ENCODE measurements at places on chromosomes 2 and 18.
A peak's percentile ranks its signal among the peaks of the same experiment; 100 is the strongest.

DNA sequence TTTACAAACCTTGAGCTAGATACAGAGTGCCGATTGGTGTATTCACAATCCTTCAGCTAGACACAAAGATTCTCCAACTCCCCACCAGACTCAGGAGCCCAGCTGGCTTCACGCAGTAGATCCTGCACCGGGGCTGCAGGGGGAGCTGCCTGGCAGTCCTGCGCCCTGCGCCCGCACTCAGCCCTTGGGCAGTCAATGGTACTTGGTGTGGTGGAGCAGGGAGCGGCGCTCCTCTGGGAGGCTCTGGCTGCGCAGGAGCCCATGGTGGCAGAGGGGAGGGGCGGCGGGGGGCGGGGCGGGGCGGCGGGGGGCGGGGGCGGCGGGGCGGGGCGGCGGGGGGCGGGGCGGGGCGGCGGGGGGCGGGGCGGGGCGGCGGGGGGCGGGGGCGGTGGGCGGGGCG, 923.4 kb downstream of the SOCS6 start:
- no peak for DNase-seq

GRCh38 chr2:64793701-64794100, 140.0 kb upstream of the SERTAD2 start:
- no peak for DNase-seq

DNA sequence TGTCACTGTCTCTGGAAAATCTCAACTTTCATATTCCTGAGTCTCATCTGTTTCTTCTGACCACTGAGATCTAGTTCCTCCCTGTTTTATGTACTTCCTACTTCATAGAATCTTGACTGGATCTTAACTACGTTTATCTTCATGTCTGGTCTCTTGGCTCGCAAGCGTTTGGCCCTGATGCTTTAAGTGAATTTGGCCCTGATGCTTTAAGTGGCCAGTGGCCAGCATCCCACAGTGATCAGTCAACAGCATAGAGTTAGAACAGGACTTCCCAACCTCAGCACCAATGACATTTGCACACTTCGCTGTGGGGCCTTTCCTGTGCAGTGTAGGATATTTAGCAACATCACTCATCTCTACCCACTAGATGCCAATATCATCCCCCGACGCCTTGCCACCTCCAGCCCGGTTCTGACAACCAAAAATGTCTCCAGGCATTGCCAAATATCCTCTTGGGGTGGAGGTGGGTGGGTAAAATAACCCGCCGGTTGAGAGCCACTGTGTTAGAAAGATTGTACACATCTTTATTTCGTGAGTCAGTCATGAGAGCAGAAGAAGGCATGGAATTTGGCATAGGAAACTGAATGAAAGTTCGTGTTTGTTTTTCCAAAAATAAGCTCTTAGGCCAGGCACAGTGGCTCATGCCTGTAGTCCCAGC, 12.2 kb downstream of the TM4SF20 start:
- no peak for DNase-seq

GRCh38 chr2:7012141-7012764, 95.0 kb downstream of the RNF144A start:
- no peak for DNase-seq

GRCh38 chr2:25222477-25223121, 54.2 kb upstream of the POMC start:
- DNase-seq: no peak

GRCh38 chr2:194495046-194495445, 1162.0 kb upstream of the SLC39A10 start:
- DNase-seq: no peak

DNA sequence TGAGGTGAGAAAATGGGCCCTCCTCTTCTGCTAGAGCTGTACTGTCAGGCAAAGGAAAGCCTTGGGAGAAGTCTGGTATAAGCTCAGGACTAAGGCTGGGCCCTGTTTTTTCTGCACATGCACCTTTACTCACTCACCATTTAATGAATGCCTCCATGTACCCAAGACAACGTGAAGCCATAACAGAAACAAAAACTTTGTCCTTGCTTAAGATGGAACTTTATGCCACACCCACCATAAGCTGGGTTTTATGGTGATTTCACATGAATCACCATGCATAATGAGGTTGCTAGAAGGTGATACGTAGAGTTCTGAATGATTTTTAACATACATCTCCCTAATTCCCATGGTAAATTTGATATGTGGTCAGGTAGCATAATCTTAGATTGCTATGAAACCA, 63.7 kb upstream of the CYP26B1 start:
- DNase-seq: no peak

DNA sequence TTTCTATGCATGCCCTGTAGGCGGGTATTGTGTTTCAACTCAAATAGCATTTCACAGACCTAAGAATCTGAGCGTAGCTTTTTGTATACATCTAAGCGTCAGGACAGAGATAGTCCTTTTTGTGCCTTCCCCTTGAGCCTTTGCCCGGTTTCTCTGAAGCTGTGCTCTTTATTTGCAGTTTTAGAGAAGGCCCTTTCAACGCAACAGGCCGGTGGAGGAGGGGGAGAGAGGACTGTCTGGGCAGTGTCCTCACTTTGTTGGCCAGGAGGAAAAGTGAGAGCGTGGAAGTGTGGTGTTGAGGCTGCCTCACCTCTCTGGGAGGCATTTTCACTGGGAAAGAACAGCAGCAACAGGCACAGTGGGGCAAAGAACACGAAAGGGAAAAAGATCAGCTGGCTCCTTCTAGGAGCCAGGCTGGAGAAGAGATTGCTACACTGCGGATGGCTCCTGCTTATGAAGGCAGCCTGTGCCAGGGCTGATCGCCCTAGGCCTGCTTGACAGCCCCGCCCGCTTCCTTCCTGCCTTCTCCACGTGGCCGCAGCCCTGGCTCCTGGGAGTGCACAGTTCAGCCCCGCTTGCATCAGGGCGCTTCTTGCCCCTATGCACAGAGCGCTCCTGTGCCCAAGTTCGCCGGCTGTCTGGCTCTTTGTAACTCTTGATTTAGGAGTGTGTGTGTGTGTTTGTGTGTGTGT, 195.6 kb upstream of the POU3F3 start:
- DNase-seq: no peak

DNA sequence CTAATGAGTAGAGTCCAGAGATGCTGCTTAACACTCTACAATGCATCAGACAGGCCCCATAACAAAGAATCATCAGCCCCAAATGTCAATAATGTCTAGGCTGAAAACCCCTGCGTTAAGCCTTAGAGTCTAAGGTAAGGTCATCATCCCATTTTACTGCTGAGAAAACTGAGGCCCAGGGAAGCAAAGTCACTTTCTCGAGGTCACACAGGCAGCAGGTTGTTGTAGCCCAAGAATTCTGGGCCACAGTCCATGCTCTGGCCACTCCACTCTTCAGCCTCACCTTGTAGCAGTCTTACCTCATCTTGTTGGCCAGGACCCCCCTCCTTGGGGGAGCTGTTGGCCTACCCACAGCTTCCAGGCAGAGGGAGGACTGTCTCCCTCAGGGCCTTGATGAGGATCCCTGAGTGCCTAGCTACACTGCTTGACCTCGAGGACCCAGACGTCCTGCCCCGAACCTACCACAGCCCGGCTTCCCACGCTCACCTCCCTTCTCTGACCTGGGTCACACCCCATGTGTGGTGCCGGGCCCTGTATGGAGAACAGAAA, 54.4 kb downstream of the SMAD7 start:
- DNase-seq: no peak

DNA sequence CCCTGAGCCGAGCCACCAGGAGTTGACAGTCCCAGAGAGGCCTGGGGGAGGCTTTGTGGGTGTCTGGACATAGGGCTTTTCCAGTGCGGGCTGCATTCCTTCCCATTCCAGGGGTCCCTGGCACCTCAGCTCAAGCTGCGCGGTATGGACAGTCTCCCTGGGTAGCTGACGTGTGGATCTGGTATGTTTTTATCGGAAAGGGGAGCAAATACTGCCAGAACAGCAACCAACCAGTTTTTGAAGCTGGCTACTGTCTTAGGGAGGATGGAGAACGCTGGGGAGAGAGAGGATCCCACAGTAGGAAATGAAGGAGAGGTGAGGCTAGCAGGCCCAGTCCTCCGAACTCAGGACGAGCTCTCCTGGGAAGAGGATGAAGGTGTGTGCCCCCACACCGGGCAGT, 103.8 kb upstream of the APCDD1 start:
- no peak for DNase-seq

- no peak for DNase-seq
These were observed 71.4 kb downstream of the HDAC4 start for GRCh38 chr2:239329284-239329971.

DNA sequence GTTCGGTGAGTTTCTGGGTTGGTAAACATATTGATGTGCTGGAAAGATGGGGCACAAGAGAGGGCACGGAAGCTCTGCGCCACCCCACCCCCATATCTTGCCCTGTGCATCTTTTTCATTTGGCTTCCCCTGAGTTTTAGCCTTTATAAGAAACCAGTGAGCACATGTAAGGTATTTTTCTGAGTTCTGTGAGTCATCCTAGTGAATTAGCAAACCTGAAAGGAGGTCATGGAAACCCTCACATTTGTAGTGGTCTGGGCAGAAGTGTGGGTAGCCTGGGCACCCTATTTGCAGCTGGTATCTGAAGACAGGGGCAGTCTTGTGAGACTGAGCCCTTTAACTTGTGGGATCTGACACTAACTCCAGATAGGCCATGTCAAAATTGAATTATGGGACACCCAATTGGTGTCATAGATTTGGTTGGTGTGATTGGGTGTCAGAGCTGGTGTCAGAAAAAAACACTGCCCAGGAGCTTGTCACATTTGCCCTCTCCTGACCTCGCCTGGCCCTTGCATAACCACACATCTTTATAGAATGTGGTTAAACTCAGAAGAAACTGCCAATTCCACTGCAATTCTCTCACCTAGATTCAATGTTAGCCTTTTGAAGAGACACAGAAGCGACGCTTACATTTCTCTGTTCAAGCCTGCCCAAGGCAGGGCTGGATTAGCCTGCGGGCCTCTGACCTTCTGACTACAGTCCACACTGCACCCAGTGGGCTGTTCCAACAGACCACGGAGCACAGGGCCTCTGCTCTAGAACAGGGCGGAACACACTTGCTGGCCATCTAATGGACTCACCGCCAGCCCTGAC, 12.0 kb upstream of the GALM start:
- DNase-seq: no peak

DNA sequence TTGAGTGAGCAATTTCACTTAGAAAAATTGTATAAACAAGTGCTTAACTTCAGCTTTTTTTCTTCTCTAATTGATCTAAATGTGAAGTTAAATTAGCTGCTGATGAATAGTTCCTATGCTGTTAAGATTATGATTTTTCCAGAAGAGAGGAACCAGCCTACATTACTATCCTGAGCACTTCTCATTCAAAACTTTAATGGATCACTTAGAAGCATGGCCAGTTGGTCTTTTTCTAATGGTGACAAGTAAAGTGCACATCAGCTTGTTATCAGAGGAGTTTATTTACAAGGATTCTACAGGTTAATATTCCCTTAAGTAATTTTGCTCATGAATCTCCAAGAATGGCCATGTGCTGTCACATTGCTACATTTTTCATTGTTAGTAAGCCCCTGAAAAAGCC, 37.1 kb downstream of the DCC start:
- DNase-seq: no peak

DNA sequence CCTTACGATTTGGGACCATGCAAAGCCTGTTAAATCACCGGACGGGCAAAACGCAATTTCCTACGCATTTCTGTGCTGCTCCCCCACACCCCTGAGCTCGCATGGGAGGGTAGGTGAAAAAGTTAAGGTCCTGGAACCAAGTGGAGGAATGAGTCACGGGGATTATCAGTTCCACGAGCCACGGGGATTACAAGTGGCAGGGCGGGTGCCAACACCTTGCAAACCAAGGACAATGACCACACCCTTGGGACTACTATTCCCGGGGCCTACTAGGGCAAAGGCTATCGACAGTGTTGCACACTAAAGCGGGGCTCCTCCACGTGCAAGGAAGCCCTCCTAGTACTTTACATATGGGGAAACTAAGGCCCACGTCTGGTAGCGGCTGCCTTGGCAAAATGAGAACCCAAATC, 447 bp downstream of the RETSAT start:
- DNase-seq: peak; percentile 5

DNA sequence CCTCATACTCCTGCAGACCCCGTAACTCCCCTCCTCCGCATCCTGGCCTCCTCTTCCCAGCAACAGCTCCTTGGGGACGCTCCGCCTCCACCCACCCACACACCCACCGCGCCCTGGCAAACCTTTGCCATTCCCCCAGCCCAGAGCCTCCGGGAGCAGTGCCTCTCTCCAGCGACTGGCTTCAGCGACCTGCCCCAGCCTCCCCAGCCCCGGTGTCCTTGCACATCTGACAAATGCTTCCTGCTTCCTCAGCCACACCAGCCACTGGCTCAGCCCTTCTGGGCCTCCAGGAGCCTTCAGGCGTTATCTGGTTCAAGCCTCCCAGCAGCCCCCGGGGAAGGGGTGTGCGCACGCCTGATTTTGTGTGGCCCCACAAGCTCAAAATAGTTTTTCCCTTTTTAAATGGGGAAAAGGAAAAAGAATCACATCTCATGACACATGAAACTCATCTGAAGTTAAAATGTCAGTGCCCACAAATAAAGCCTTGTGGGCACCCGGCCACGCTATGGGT, 14.2 kb downstream of the ESPNL start:
- no peak for DNase-seq

Measured in T-helper 9 cell (primary cell).